ENCODE measurements at places on chromosomes 16 and 17.

GRCh38 chr17:15659663-15660062 lies 24.4 kb downstream of the TRIM16 start:
- peak; percentile 77 for DNase-seq

DNA sequence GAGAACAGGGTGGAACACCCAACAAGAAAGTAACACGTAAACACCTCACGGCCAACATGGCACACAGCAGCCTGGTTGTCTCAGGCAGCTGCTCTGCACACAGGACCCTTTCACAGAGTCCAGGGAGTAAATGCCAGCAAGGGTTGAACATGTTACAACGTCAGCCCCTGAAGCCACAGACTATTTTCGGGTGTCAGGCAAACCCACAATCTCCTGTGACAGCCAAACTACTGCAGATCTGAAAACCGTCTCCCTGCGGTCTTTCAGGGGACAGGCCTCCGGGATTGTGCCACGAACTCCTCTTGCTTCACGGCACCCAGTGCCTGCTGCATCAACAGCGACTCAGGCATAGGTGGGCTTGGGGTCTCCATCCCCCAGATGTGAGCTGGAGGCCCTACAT lies 127.7 kb downstream of the XYLT1 start:
- DNase-seq = no peak

DNA sequence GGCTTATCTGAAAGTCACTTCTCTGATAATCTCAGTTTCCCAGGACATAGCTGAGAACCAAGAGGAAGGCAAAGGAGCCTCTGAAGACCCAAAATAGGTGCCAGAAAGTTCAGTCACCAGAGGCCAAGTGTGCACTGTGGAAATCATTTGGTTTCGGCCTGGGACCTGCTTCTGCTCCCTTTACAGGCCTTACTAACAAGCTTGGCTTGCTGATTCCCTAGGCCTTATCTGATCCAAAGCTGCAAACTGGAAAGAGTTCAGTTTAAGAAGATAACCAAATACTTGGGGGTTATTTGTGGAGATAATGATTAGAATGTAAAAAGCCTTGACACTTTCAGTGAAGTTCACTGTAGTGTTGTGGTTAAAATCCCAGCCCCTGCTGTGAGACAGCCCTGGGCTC lies 17.0 kb downstream of the ITGA3 start:
- DNase-seq = no peak

DNA sequence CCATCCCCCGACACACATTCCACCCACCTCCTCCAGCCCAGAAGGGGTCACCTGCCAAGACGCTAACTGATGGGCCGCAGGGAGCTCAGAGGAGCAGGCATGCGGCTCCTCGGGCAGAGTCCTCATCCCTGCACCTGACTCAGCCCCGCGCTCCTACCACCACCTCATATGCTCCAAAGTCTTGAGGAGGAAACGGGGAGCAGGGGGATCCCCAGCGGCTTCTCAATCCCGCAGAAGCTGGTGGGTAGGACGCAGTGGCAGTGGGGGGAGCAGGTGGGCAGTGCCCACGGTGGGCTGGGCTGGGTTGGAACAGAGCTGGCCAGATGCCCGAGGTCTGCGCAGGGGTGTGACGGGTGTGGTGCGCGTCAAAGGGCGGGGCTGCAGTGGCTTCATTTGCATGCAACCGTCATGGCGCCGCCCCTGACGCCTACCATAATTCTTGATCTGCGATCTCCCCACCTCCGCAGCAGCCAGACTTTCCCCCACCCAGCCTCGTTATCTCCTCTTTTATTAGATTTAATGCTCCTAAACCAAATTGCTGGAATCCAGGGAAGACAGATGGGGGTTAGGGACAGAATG lies 39.0 kb upstream of the EMP2 start:
- DNase-seq = peak; percentile 59

DNA sequence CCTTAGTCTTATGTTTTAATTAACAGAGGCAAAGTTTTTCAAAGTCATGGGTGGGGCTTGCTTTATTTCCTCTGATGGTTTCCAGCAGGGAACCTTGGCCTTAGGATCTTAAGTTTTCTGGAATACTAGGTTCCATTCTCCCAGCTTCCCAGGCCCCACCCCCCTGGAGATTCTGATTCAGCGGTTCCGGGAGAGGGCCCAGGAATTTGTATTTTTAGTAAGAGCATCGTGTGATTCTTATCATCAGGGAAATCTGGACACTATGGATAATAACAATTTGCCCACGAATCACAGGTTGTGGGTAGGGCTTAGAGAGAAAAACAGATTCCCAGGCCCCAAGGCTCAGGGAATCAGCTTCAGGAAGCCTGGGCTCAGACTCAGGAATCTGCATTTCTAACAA lies 263.6 kb downstream of the NTN1 start:
- DNase-seq = no peak

DNA sequence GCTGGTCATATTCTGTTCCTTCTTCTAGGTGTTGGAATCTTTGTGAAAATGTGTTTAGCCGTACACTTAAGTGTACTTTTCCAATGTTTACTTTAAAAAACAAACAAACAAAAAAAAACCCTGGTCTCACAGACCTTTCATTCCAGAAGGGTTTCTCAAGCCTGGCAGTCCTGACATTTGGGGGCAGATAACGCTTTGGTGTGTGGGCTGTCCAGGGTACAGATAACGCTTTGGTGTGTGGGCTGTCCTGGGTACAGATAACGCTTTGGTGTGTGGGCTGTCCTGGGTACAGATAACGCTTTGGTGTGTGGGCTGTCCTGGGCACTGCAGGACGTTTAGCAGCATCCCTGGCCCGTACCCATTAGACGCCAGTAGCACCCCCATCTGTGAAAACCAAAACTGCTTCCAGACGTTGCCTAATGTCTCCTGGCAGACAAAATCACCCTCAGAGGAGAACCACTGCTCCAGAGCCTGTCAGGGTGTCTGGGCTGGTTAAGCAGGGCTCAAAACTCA lies 15.2 kb upstream of the FLCN start:
- no peak for DNase-seq

- no peak for DNase-seq
Observed at GRCh38 chr17:63165400-63165799, 199.4 kb downstream of the TANC2 start.
